ENCODE measurements at places on chromosomes 11 and 22.
A peak's percentile ranks its signal among the peaks of the same experiment; 100 is the strongest.

DNA sequence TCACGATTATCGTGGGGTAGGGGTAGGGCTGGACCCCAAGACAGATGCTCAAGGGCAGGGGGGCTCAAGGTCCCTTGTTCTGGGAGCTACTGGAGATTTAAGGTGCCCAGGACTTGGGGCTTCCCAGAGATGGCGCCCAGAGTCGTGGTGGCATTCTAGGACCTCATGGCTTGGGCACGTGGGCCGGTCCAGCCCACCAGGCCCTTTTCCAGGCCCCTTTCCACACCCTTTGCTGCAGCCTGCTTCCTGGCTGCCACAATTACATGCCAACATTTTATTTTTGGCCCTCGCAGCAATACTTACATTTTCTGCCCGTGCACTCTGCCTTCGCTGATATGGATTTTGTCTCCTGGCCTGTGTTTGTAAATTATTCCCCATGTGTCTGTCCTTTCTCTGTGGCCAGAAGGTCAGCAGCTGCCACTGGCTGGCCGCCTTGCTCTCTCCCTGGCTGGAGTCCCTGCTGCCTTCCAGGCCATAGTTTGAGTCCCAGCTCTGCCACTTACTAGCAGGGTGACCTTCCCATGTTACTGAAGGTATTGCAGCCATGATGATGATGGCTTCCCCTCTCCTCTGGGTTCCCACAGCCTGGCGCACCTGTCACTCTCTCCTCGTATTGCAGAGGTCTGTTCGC, 11.2 kb downstream of the MB start:
- DNase-seq: no peak

DNA sequence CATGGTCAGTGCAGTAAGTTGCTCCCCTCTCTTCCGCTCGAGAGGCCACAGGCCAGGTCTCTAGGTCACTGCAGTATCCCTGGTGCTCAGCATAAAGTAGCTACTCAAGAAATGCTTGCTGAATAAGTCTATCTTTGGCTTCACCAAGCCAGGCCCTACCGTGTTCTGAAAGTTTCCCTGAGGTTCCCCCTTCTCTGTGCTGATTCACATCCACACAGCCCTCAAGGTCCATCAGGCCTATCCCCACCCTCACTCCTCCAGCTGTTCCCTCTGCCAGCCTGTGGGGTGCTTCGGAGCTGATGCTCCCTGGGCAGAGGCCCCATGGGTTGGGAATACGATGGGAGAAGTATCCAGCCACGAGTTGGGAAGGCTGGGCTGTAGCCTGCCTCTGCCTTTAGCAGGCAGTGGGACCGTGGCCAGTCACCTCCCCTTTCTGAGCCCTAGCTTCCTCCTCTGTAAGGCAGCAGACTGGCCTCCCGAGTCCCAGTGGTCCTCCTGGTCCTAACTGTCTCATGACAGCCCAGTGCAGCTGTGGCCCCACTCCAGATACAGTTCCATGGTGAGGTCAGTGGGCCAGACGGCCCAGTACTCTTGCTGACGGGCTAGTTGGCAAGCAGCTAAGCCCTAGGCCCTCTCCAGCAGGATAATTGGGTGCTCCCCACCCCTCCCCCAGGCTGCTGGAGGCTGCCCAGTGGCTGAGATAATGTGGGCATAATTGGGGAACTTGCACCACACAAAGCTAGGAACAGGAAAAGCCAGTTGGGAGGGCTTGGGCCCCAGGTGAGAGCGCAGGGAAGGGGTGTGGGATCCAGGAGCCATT, 48.2 kb downstream of the NECTIN1 start:
- DNase-seq: peak; percentile 6

- no peak for DNase-seq
Observed at GRCh38 chr11:69439651-69440464, 41.6 kb upstream of the LINC01488 start.

GRCh38 chr11:121131656-121132055, 30.6 kb downstream of the TECTA start:
- no peak for DNase-seq

GRCh38 chr11:20112291-20113148, 47.8 kb downstream of the DBX1 start:
- no peak for DNase-seq
